LNCaP clone FGC (cell line): ENCODE measurements at places on chromosomes 11 and 22.

DNA sequence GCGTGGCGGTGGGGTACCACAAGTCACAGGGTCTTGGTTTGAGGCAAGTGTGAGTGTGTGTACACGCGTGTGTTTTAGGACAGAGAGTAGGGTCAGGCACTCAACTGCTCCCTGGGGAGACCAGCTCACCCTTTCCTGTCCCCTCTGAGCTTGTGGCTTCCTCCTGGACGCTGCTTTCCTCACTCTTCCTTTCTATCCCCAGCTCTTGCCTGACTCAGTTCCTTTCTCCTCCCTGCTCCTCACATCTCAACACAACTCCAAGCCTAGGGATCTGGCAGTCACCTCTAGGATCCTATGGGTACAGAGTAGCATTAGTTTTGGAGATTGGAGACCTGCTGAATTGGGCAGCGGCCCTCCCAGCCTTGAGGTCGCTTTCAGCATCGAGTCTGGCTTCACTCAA, 4.1 kb downstream of the CLCF1 start:
- DNase-seq: no peak

DNA sequence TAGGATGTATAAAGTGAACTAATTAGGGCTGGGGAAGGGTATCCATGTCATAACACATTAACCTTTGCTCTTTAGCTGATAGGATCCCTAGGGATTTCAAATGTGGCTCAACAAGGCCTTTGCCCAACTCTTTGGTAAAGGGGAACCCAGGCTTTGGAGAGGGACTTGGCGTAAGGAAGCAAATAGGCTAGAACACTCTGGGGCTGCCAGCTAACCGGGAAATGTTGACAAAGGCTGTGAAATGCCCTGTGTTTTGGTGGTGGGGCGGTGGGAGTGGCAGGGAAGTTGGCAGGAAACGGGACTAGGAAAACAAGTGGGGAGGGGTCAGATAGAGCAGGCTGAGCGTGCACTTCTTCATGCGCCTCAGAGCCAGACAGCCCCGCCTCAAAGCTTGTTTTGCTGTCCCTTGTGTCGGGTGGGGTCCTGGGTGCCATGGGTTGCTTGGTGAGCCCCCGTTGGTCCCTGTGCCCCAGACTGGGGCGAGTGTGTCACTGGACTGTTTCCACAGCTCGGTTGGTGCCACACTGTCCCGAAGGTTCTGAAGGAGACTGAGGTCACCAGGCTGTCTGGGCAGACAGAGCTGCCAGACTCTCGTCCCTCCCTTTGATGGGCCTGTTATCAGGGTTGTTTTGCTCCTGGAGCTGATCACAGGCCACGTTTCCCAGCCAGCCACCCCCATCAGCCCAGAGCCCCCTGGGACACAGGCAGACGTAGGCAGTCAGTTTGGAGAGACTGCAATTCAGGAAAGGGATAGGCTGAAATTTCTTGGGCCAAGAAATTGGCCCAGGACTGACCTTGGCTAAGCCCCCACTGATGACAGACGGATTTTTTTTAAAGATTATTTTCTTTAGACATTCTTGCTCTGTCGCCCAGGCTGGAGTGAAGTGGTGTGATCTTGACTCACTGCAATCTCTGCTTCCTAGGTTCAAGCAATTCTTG, 19.6 kb downstream of the KCTD21 start:
- peak; percentile 88 for DNase-seq

GRCh38 chr11:43699870-43700269, 19.3 kb downstream of the HSD17B12 start:
- DNase-seq: no peak

DNA sequence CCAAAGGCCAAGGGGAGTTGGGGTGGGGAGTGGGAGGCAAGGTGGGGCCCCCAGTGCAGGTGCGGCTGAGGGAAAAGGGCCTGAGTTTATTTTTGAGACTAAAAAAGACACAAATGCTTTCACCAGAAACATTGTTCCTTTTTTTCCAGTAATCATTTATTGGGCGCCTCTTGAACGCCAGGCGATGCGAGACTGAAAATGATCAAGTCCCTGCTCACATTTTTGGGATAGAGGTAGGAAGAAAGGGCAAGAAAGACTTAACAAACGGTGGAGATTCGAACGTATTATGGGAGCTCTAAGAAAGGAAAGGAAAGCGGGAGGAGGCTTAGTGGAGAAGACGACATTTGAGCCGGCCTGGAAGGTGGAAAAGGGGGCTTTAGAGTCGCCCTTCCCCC, 796 bp upstream of the SF3B2 start:
- no peak for DNase-seq

DNA sequence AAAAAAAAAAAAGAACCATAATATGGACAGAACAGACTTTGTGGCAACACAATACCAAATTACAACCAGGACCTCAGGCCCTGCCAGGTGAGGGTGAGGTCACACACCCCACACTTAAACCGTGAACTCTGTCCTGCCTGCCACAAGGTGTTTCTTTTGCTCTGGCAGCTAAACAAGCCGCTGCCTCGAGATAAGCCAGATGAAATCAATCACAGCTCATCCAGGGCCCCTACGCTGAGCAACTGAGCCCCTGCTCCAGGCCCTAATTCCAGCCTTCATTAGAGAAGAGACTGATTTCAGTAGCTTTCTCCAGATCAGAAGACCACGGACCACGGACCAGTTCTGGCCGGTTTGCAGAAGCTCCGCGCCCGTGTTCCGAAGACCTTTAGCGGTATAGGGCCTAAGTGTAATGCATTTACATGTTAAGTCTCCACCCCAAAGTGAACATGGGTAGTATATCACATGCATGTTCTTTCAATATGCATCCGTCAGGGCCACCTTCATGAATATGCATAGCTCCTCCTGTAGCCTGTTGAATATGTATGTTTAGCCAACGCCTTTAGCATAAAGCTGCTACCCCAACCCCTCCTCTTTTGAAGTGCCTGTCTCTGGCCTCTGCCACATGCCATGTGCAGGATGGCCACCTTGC, 14.8 kb upstream of the RAC2 start:
- no peak for DNase-seq

DNA sequence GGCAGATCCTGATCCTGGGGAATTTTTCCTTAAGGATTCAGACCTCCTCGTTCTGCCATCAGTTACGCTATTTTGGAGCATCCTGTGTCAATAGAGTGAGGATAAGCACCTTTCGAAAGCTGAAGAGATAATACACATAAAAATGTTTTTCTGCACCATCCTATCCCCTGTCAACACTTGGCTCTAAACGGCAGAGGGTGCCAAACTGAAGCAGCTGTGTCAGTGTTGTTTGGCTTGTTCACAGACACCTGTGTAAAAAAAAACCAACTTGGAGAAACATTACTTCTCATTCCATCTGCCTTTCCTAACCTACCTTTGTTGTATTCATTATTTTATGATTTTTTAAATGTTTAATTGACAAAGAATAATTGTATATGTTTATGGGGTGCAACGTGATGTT, 417.0 kb upstream of the DDI1 start:
- DNase-seq: peak; percentile 13

- no peak for DNase-seq
Measured at GRCh38 chr22:38704654-38705234, 1.0 kb upstream of the GTPBP1 start.

GRCh38 chr11:116281173-116282160, 491.3 kb downstream of the BUD13 start:
- DNase-seq: no peak

GRCh38 chr11:83070731-83071566, 748 bp downstream of the RAB30 start:
- no peak for DNase-seq

DNA sequence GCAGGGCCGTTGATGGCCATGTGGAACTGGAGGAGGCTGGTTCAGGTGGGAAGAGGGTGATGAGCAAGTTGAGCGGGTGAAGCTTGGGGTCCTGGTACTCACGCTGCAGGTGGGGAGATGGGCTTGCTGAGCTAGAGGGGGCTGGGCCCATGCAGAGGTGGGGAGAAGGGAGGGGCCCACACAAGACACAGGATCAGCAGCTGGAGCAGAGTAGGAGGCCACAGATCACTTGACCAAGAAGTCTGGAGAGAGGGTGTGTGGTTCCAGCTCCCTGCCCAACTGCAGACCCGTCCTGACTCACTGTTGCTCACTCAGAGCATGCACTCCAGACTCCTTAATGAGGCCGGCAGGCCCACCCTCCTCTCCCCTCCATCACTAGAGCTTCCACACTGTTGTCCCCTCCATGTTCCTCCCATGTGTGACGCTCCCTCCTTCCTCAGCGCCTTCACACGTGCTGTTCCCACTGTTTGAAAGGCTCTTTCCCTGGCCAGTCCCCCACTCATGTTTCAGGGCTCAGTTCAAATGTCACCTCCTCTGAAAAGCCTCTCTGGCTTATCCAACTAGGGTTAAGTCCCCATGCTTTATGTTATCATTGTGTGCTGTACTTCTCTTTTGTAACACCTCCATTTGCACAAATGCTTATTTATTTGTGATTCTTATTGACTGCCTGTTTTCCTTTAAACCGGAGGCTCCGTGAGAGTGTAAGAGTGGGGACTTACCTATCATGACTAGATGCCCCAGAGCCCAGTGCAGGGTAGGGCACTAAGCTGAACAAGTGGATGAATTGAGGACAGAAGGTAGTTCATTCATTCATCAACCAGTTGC, 2.3 kb downstream of the CCDC86 start:
- DNase-seq: no peak

GRCh38 chr11:112734207-112734606, 227.0 kb upstream of the NCAM1 start:
- DNase-seq: peak; percentile 7

DNA sequence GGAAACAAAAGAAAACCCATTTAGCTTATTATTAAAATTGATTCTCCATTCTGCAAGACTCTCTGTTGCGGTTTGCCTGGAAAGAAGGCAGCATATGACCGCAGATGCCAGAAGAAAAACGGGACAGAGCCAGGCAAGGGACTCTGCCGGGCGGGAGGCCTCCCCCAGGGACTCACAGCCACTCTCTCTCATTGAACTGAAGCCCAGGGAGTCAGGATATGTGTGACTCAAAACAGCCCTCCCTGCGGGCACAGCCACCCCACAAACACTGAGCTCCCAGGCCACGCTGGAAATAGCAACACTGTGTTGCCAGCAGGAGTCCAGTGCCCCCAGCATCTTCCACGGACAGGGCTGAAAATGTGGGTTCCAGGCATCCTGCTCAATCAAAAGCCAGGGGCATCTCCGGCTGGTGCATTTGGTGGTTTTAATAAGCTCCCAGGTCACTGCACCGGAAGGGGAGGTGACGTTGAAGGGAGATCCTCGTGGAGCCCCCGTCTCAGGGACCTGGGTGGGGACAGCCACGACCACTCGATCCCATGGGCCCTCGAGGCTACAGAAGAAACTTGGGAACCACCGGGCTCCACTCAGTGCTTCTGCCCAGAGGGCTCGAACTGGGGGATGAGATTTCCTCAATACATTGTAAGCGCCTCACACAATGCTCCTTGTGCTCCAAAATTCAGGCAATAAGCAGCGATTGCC, 624.5 kb downstream of the TBC1D22A start:
- DNase-seq: no peak

- no peak for DNase-seq
Measured at GRCh38 chr22:23683545-23683944, 7.3 kb upstream of the RGL4 start.

DNA sequence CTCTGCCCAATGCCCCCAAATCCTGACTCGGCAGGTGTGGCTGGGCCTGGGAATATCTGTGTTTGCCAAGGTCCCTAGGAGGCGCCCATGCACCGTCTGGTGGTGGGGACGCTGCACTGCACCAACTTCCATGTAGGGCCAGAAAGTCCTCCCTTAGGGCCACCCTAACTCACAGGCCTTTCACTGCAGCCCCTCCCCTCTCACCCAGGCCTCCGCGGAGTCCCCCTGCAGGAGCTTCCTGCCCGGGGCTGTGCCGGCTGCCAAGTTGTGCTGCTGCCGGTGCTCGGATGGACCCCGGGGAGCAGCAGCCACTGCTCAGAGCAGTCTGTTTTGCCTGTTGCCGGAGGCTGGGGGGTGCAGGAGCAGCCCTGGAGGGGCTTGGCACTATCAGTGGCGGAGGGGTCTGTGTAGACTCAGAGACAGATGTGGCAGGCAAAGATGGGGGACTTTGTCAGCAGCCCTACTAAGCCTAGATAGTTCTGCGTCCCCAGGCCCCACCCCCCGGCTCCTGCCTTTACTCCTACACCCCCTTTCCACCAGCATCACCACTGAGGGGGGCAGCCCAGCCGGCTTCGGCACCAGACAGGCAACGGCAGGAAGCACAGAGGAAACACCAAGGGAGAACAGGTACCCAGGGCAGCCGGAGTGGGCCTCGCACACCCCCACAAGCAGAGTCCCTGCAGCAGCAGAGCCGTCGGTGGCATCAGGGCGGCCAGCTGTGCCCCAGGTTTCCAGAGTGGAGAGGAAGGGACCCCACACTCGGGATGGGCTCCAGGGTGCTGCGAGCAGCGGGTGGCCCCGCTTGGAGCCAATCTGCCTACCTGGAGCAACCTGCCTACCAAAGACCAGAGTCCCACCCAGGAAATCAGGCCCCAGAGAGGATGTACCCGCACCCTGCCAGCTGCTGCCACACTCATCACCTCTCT, 124.3 kb downstream of the TRIM29 start:
- DNase-seq: no peak

DNA sequence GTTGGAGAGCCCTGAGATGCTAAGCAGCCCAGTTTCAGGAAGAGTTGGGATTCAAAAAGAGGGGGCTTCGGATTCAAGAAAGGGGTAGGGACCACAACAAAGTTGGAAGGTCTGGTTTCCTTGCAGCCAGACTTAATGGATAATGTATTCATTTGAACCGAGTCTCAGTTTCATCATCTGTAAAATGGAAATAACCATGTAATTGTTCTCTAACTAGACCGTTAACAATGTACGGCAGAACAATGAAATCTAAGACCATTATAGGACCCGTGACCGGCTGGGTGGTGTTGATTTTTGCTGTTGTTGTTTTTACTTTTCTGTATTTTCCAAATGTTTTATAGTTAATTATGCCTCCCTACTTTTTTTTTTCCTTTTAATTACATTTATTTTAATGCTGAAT, 6.4 kb upstream of the MRPL48 start:
- DNase-seq: no peak

- DNase-seq: no peak
Measured at GRCh38 chr11:121696177-121696871, 243.6 kb upstream of the SORL1-AS1 start.

GRCh38 chr22:50684501-50684900, 11.9 kb downstream of the SHANK3 start:
- DNase-seq: no peak

DNA sequence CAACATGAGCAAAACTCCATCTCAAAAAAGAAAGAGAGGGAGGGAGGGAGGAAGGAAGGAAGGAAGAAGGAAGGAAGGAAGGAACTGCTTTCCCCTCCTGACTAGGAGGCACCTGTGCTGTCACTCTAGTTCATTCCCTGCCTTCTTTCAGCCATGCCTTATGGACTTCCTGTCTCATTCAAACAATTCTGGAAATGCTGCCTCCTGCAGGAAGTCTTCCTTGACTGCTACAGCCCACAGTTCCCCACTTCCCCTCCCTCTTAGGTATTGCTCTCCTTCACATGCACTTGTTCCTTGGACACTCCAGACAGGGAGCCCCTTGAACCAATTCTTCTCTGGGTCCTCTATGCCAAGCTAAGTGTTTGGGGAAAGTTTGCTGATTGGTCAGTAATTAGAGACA, 31.6 kb upstream of the WNT11 start:
- no peak for DNase-seq

- DNase-seq: no peak
Measured at GRCh38 chr11:32255841-32256240, 165.0 kb downstream of the RCN1 start.

- DNase-seq: no peak
Measured at GRCh38 chr22:37940698-37941376, 12.6 kb downstream of the C22orf23 start.
